ENCODE measurements at places on chromosomes 7 and 10. TPM values are rescaled to one million over a fixed set of nuclear protein-coding genes. Genes with fewer than 3 reads are reported as not detected.

DNA sequence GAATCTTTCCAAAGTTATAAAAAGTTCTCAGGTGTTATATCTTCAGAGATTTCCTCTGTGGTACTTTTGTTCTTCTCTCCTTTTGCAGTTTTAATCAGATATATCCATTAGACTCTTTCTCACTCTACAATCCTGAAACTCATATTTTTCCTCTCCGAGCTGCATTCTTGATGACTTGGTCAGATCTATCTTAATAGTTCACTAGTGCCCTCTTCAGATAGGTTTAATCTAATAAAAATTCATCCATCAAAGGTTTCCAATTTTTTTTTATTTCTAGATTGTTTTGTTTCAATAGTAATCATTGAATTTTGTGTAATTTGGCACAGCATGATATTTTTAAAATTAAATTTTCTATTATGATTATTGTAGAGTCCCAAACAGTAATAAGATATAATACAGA, 21.8 kb upstream of the DGKB start:
- DNase-seq, result peak; percentile 42
- no peaks in the 10 kb centered on the region for H3K27me3 ChIP-seq

DNA sequence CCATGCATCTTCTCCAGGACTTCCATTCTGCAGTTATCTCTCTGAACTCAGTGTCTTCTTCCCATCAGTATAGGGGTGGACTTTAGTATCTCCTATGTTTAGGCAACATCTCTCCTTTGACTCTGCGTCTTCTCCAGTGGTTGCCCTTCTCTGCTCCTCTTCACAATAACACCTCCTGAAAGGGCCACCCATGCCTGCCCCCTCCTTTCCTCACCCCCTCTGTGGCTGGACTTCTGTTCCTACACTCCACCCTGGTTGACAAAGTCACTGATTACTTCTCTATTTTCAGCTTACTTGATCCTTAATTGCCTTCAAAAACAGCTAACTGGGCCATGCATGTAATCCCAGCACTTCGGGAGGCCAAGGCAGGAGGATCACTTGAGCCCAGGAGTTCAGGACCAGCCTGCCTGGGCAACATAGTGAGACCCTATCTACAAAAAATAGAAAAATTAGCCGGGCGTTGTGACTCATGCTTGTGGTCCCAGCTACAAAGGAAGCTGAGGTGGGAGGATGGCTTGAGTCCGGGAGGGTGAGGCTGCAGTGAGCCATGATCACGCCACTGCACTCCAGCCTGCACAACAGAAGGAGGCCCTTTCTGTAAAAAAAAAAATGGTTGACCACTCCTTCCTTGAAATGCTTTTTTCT, 13.7 kb downstream of the SRGN start:
- peak overlapping the region; percentile 38 for H3K27ac ChIP-seq
- no peak overlapping the region for H3K4me3 ChIP-seq
- peaks cover 16% of the 10 kb centered on the region for H3K4me1 ChIP-seq

DNA sequence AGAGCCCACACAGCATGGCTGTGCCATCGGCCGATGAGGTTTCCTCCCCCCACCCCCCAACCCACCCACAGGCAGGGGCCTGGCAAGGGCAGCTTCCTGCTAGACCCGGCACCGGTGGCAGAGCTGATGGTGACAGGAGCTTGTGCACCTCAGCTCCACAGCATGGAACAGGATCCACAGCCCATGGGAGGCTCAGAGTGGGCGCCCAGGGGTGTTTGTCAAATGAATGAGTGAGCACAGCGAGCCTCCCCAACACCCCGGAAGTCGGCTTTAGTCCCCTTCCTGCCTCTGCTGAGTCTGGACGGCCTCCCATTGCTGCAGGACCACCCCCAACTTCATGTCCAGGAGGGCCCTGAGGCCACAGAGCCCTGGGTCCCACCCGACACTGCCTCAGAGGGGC, 68.9 kb downstream of the PDGFA start:
- no peaks in the 10 kb centered on the region for H3K27me3 ChIP-seq
- peaks cover 26% of the 10 kb centered on the region for H3K4me1 ChIP-seq
- H3K27ac ChIP-seq, result no peak overlapping the region
- H3K4me3 ChIP-seq, result no peak overlapping the region
- no peaks in the 10 kb centered on the region for H3K36me3 ChIP-seq

DNA sequence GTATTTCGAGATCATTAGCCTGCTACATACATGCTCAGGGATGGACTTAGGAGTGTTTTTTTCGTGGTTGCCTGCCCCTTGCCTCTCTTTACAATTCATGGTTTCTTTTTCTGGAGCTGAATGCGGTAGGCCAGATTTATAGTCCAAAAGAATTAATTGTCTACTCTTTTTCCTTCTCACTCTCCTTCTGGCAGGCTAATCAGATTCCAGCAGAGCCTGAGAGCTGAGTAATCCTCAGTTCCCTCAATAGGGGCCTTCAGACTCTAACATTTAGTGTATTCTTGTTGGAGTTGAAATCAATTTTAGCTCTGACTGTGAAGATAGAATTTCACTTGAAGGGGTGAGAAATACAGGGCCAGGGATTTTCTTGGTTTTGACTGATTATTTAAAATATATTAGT, 16.4 kb downstream of the SORCS3 start:
- no peaks in the 10 kb centered on the region for H3K36me3 ChIP-seq
- H3K27me3 ChIP-seq, result no peaks in the 10 kb centered on the region
- H3K27ac ChIP-seq, result no peak overlapping the region
- DNase-seq, result no peak
- no peaks in the 10 kb centered on the region for H3K4me1 ChIP-seq
- H3K4me3 ChIP-seq, result no peak overlapping the region

CFAP69 gene
- 5.4 TPM for total RNA-seq

DNA sequence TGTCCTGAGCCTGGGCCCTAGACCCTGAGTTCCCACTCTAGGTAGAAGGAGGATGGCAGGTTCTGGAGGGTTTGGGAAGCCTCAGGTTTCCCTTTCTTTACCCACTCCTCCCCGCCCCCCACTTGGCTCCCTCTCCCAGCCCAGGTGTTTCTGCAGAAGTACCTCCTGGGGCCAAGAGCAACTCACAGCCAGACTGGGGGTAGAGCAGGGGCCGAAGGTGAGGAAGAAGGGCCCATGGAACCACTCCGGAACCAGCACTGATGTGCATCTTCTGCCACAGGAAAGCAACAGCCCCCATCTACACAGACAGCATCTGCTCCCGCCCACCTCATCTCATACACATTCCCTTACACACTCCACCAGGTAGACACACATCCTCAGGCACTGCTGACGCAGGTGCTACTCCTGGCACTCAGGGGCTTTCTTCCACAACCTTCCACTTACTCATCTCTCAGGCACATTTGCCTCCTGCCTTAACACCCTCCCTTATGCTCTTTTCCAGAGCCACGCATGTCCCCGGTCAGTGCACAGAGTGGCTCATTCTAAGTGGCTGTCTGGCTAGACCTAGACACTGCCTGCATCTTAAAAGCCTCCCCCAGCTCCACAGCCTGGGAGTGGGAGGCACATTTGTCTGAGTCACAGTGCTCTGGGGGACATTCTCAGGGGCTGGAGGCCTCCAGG, 1.8 kb downstream of the EPHB6 start:
- H3K4me1 ChIP-seq, result peaks cover 8% of the 10 kb centered on the region
- no peak overlapping the region for H3K4me3 ChIP-seq
- no peaks in the 10 kb centered on the region for H3K36me3 ChIP-seq
- H3K27me3 ChIP-seq, result peaks cover 11% of the 10 kb centered on the region

DNA sequence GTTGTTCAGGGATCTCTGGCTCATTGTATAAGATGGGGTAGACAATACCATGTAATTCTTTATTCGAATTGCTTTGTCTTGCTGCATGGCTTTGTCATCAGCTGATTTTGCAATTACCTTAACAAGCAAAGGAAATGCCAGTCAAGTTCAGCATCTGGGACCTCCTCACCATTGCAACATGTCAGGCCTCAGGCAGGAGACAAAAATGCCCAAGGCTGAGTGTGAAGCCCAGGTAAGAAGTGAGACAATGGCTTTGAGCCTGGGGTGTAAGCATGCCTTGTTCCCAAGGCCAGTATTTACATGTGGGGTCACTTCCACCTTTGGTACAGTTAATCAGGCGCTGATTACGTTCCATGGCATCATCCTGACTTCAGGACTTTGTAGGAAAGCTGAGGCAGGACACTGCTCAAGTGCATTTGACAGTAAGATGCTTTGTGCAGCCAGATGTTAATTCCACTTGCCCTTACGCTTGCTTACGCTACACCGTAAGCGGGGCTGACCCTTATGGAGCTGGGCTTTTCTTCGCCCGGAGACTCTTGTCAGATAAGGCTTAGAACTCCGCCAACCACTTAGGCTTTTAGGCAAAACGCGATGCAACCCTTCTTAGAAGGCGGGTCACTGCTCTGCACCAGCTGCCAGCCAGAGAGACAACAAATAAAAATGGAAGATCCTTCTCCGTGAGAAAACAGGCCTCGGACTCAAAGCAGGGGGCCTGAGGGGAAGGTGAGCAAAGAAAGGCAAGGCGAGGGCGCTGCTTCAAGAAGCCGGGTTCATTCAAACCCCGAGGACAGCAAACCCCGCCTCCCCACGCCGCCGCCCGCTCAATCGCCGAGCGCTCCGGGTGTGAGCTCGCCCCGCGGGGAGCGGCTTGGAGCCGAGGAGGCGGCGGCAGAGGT, 1.3 kb upstream of the SP4 start:
- H3K4me3 ChIP-seq, result peak overlapping the region; percentile 93
- H3K27ac ChIP-seq, result peak overlapping the region; percentile 51
- peaks cover 4% of the 10 kb centered on the region for H3K36me3 ChIP-seq

DNA sequence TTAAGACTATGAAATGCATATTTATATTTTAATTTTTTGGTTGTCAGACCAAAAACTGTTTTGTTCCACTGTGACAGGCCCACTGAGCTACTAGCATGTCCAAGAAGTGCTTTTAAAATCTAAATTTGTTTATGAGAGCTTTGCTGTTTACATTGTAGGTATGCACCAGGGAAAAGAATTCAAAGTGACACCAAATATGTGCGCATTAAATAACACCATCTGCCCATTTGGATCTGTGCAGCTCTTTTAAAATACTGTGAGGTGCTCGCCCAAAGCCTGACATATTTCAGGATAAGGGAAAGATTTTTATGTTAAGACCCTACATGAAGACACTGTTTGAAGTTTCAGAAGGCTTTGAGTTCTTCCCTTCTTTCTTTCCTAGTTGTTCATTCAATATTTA, 162.9 kb downstream of the ST7 start:
- H3K36me3 ChIP-seq, result no peaks in the 10 kb centered on the region
- no peaks in the 10 kb centered on the region for H3K27me3 ChIP-seq
- H3K27ac ChIP-seq, result no peak overlapping the region

TDRD1 gene
- total RNA-seq, result 0.59 TPM

GOLGA7B gene
- not detected for total RNA-seq

ST7 gene
- 19.9 TPM for total RNA-seq

- no peaks in the 10 kb centered on the region for H3K36me3 ChIP-seq
- DNase-seq, result peak; percentile 78
- H3K27ac ChIP-seq, result no peak overlapping the region
Measured at GRCh38 chr7:101739775-101740398, 77.5 kb upstream of the CUX1 start.

NOLC1 gene
- 18.1 TPM for total RNA-seq

GRCh38 chr10:121781101-121781500, 146.7 kb downstream of the ATE1 start:
- no peak overlapping the region for H3K4me3 ChIP-seq
- H3K27ac ChIP-seq, result no peak overlapping the region
- H3K27me3 ChIP-seq, result no peaks in the 10 kb centered on the region

RRP12 gene
- 15.0 TPM for total RNA-seq

DNA sequence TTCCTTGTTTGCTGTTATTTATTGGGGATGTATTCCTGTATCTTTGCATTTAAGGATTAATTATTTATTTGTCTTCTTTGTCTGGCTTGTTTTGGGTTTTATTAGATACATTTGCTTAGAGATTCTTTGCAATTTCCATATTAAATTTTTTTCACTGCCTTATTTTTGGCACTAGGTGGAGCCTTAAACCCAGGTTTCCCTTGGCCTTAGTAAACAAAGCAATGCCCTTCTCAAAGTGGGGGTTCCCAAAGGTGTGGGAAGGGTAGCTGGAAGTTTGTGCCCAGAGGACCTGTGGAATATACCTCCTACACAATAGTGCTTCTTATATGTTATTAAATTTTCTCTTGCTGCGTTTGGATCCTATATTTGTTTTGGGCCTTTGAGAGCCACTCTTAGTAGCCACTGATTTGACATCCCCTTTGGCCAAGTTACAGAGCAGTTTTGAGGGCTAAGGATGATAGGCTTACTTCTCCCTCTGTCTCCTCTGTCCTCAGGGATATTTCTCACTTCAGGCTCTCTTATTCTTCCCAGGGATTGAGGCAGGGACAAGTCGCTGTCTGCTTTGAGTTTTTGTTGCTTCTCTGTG, 162.3 kb downstream of the ITGB1 start:
- H3K4me3 ChIP-seq, result no peak overlapping the region
- H3K27ac ChIP-seq, result no peak overlapping the region
- H3K36me3 ChIP-seq, result no peaks in the 10 kb centered on the region
- no peaks in the 10 kb centered on the region for H3K4me1 ChIP-seq

DNA sequence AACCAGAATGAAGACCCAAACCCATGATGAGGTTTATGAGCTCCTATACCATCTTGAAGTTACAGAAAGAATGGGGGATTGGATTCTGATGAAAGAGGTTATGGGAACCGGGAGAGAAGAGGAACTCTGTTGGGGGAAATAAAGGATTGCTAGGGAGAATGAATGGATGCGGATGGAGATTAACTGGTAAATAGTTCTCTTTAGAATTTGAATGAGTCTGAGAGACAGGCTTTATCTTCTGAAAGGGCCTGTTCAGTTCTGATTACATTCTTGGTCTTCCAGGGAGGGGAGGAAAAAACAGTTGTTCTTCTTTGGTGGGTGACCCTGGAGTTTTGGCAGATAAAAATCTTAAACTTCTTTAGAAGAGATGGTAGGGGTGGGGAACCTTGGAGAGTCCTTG, 13.9 kb downstream of the SUGCT start:
- H3K36me3 ChIP-seq, result no peaks in the 10 kb centered on the region
- peaks cover 3% of the 10 kb centered on the region for H3K4me1 ChIP-seq

DNA sequence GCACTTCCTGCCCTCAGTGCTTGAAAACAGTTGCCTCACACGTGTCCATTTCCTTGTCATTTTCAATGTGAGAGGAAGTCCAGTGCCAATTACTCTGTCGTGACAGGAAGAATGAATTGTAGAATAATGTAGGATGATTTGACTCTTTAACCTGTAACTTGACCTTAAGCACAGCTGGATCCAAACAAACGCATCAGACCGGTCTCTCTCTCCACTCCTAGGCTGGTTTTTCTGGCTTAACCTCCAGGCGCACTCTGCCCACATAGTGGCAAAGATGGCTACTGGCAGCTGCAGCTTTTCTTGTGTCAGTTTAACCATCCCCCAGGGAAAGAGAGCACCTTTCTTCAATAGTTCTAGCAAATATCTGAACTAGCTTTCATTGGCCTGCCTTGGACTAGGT, 29.4 kb upstream of the PNLIPRP3 start:
- H3K27me3 ChIP-seq, result no peaks in the 10 kb centered on the region
- no peak overlapping the region for H3K27ac ChIP-seq
- no peak for DNase-seq
- H3K36me3 ChIP-seq, result no peaks in the 10 kb centered on the region
- H3K4me3 ChIP-seq, result no peak overlapping the region

GRCh38 chr10:821322-821721, 110.2 kb downstream of the LARP4B start:
- DNase-seq, result no peak
- H3K4me1 ChIP-seq, result peaks cover 21% of the 10 kb centered on the region
- peaks cover 87% of the 10 kb centered on the region for H3K36me3 ChIP-seq
- H3K4me3 ChIP-seq, result no peak overlapping the region
- peak overlapping the region; percentile 46 for H3K27ac ChIP-seq

All from osteoblast (primary cell).